ENCODE measurements at places on chromosomes 4 and X. TPM values are rescaled to one million over a fixed set of nuclear protein-coding genes. Genes with fewer than 3 reads are reported as not detected.

GRCh38 chrX:154056770-154057241, 37.1 kb upstream of the IRAK1 start:
- DNase-seq = peak; percentile 43

The SASH3 gene
- total RNA-seq = 152 TPM

The GSX2 gene
- total RNA-seq = not detected

The ASMT gene
- total RNA-seq = not detected

DNA sequence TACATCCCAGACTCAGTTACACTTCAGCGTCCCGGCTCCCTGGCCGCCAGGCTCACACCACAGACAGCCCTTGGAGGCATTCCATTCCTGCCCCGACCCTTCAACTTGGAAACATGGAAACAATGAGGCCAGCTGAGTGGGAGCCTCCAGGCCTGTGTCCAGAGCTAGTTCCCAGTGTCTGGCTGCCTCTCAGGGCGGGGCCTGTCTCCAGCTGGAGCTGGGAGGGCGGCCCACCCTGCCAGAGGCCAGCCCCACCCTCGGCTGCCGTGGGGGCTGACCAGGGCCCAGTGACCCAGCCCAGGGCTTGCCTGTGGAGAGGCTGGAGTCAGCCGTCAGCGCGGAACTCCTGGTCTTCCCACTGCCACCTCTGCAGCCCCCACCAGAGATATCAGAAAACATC, 37.4 kb upstream of the SPON2 start:
- no peak for DNase-seq

DNA sequence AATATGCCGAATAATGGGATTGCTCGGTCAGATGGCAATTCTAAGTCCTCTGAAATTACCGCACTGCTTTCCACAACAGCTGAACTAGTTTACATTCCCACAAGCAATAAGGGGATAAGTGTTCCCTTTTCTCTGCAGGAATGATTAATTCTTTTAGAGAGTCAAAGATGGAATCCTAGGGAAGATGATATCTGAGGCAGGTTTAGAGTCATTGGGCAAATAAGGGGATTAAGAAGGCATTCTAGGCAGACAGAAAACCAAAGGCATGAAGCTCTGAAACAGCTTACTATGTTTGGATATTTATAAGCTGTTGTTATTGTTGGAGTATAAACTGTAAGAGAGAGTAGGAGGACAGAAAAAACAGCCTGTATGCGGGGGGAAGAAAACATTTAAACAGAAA, 85.7 kb downstream of the TET2 start:
- DNase-seq = no peak

DNA sequence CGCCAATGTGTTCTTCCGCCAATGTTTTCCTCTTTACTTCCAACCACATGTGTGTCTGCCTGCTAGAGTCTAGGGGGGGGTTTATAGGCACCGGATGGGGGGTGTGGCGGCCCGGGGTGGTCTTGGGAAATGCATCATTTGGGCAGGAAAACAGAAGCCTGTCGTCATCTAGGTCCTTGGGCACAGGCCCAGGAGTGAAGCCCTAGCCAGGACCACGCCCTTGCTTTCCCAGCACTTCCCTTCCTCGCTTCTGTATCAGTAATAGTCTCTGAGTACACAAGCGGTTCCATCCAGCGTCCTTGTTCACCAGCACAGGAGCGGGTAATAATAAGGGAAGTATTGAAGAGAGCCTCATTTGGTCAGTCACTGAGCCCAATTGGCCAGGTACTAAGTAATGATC, 74.5 kb downstream of the QDPR start:
- no peak for DNase-seq

The CT45A2 gene
- total RNA-seq = not detected

The HTATSF1 gene
- total RNA-seq = 34.7 TPM

GRCh38 chr4:105624530-105624929, 72.1 kb downstream of the ARHGEF38 start:
- DNase-seq = no peak

GRCh38 chrX:109601486-109601885, 23.5 kb downstream of the KCNE5 start:
- DNase-seq = no peak

GRCh38 chr4:152951348-152951747, 15.2 kb downstream of the FHDC1 start:
- no peak for DNase-seq

- peak; percentile 46 for DNase-seq
Measured at GRCh38 chr4:81405900-81406401, 65.8 kb downstream of the RASGEF1B start.

The BEND4 gene
- 0.23 TPM for total RNA-seq

The SORBS2 gene
- not detected for total RNA-seq

GRCh38 chr4:32840461-32841189, 2120.5 kb downstream of the PCDH7 start:
- DNase-seq = no peak
